ENCODE measurements at places on chromosomes 11 and 22.
A peak's percentile ranks its signal among the peaks of the same experiment; 100 is the strongest.

- no peak for DNase-seq
Measured at GRCh38 chr11:95961758-95962157, 37.9 kb upstream of the MTMR2 start.

DNA sequence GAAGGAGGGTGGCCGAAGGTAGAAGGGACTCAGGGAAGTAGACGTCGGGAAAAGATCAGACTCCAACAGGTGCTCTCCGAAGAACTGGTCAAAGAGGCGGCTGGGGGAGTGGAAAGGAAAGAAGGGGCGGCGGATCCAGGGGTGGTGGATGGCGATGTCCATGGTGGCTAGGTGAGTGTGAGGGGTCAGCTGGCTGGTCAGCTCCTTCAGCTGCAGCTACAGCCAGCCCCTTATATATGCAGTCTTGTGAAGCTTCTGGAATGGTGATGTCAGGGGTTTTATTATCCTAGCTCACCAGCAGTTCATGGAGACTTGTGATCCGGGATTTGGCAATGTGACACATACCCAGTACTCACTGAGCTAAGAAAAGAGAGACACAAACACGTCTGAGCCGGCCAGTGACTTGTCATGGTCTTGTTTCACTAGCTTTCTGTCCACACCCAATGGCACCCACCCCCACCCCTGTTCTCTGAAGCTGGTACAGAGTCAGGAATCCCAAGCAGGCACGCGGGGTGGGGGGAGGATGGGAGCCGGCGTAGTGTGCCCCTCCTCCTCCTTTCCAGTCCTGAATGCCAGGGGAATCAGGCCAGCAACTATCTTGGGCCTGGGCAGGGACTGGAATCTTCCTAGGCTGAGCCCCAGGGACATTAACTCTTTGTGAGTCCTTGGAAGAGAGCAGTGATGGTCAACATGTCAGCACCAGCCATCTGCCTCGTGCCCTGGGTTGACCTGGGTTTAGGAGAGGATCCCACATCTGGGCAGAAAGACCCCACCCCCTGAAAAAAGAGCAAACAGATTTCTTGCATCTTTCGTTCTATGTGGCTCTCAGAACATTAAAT is at the start of gene CRYAB:
Gene CRYAB (minus strand): TSS at position 208 of the 839 bp plus-strand sequence. CDS start 46 bp downstream, at position 162.
- peak; percentile 95 for DNase-seq

GRCh38 chr11:94127638-94128037 is 1.0 kb upstream of the PANX1 start:
- no peak for DNase-seq

DNA sequence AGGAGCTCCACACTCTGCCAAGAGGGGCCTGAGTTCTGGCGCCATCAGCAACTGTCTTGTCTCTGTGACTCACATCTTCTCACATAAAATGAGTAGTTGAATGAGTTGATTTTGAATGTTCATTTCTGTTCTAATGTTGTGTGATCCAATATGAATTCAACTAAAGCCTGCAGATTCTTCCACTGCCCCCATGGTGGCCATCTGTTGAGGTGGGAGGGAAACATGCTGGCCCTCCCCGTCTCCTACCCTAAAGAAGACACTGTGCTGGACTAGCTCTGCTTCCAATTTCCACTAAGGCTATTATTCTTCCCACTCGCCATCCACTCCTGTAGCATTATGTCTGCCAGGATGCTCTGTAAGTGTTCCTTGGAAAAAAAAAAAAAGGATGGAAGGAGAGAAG is 555.6 kb upstream of the LARGE1 start:
- DNase-seq = no peak

- DNase-seq = no peak
Measured at GRCh38 chr11:10639350-10639749, 54.2 kb downstream of the IRAG1 start.

DNA sequence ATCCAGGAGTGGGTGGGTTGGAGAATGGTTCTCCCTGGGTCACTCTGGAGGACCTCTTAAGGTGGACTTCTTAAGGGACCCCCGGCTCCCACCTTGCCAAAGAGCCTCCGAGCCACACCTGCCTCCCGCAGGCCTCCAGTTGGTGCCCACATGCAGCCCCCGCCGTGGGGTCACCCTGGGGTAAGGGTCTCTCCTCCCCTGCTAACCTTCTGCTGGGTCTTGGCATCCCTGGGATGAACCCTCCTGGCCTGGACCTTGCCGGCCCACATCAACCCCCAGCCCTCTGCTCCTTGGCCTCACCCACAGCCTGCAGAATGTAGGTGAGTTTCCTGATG is 12.5 kb upstream of the MUC6 start:
- DNase-seq = no peak

- DNase-seq = peak; percentile 57
Measured at GRCh38 chr11:120391292-120391691, 55.1 kb downstream of the ARHGEF12 start.

DNA sequence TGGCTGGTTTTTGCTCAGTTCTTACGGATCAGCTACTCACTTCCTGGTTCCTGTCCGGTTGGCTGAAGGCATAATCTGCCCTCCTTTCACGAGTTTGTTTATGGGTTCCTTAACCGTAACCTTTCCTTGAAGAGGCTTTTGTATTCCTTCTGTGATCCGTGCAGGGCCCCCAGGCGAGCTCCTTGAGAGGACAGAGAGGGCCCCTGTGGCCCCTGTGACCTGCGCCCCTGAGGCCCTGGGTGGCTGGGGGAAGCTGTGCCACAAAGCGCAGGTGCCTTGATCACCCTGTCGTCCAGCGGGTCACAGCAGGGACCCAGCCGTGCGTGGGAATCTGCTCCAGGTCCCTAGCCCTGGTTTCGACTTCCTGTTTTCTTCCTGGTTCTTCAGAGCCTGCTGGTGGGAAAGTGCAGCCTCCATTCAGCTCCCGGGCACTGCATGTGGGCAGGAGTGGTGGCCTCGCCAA is 27.8 kb upstream of the FADD start:
- DNase-seq = no peak

- DNase-seq = no peak
Measured at GRCh38 chr11:114416441-114416961, 16.0 kb downstream of the RBM7 start.

GRCh38 chr22:30947173-30947815 is 21.3 kb downstream of the MORC2 start:
- DNase-seq = peak; percentile 45

DNA sequence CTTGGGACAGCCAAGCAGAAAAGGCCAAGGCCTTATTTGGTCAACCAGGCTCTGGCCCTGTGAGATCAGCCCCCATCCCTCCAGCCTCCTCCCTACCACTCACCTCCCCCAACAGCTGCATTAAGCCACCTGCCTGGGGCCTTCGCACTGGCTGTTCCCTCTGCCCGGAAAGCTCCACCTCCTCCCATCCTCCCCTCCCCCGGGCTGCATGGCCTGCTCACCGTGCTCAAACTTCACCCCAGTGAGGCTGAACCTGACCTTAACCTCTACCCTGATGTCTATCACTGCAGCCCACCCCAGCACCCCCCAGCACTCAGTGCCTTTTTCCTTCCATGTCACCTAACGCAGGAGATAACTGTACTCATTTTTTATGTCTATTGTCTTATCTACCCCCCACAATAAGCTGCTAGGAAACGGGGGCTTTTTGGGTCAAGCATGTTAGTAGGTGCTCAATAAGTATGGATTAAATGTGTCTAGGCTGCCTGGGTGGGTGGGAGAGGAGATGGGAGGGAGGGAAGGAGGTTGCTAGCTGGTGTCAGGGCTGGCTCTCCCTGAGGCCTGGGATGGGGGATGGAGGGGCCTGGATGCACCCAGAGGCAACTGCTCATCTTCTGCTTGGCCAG is 912 bp downstream of the PTPRCAP start:
- DNase-seq = peak; percentile 64

- peak; percentile 49 for DNase-seq
Measured at GRCh38 chr11:74546752-74547151, 45.6 kb upstream of the POLD3 start.

DNA sequence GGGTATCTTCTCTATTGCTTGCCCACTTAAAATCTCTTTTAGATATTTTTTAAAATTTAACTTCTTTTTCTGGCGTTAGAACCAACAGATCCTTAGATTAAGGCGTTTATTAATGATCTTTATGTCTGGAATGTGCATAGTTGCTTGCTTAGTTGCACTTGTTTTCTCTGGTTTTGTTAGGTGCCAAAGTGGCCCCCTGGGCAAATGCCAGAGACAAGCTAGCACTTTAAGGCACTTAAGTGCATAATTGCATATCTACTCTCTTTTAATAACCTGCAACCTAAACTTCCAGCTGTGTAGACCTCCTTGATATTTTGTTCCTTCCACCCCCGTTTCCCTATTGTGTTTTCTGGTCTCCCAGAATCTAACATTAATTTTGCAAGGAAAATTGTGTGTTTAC is 3.3 kb downstream of the RBM4 start:
- no peak for DNase-seq
